ENCODE measurements at places on chromosomes 1 and 21. TPM values are rescaled to one million over a fixed set of nuclear protein-coding genes. Genes with fewer than 3 reads are reported as not detected.

CYP4A22 gene
- 8.2 TPM for polyA plus RNA-seq

DNA sequence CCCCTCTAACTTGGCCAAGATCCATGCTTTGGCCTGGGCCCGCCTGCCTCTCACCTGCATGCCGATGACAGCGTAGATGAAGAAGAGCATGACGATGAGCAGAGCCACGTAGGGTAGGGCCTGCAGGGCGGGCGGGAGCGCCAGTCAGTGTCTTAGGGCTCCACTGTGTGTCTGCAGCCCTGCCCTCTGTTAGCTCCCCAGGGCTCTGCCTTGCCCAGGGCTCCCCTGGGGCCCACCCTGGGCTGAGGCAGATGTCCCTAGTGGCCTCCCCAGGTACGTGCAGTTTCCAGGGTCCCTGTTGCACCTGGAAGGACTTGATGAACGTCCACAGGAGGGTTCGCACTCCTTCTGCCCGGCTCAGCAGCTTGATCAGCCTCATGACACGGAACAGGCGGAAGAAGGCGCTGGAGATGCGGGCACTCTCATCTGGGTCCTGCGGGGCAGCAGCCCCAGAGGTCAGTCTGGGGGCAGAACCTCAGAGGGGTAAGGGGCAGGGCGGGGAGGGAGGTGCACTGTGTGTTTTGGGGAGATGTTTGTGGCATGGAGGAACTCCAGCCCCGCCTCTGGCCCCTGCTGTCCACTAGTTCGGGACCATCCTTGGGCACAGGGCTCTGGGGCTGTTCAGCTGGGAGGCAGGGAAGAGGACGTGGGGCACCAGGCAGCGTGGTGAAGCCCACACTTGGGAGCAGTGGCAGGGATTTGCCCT lies 29.8 kb upstream of the KIF21B start:
- no peak for DNase-seq

DNA sequence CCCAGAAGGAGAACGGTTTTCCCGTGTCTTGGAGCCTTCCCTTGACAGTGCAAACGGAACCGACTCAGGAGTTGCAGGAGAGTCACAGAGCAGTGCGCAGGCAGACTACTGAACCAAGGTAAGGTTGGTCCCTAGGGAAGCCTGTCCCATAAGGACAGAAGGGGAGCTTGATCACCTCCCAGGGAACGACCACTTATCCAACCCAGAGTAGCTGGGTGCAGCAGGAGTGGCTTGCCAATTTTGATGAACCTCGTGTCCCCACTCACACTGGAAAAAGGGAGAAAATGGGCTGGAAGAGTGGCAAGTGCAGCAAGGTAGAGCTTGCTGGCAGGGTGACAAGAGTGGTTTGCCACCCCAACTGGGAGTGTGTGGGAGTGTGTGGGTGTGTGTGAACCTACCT lies 95.1 kb downstream of the LIPI start:
- no peak for DNase-seq

- no peak for DNase-seq
Observed at GRCh38 chr1:200634261-200635122, 13.9 kb upstream of the KIF14 start.

- no peak for DNase-seq
Observed at GRCh38 chr1:234490793-234491479, 12.0 kb upstream of the TARBP1 start.

DNA sequence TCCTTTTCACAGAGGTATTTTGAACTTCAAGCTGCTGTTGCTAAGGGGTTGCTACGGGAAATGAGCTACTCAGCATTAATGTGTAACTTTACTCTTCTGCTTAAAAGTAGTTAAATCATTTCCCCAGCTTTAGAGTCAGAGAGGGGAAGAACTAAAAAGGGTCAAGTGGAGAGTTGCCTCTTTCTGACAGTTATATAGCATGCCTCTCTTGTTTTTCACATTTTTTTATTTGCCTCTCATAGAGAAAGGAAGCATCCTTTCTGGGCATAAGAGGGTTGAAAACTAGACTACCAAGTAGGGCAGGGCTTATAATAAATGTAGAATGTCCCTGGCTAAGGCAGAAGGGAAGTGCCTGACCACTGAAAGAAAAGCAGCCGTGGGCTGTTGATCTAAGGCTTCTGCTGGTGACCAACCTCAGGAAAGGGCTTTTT lies 10.1 kb upstream of the ELAVL4 start:
- DNase-seq: no peak

GRCh38 chr1:87392248-87393192 lies 63.8 kb downstream of the LMO4 start:
- DNase-seq: peak; percentile 28

DNA sequence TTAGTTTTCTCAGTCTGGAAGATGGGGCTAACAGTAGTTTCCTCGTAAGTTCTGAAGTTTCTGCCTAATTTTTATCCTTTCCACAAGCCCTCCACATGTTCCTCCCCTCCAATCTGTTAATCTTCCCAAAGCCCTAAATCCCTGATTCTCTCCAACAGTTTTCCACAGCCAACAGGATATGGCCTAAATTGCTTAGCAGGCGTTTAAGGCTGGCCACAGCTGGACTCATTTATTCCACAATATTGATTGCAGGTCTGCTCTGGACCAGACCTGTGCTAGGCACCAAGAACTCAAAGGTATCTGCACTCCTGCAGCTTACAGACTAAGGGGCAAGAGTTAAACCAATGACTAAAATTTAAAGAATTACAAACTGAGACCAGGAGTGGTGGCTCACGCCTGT lies 3.9 kb downstream of the SLC6A9 start:
- no peak for DNase-seq

CFHR4 gene
- polyA plus RNA-seq: not detected

ANKRD65 gene
- polyA plus RNA-seq: 8.5 TPM

GRCh38 chr1:208243527-208243966 lies 637 bp downstream of the PLXNA2 start:
- no peak for DNase-seq

- DNase-seq: peak; percentile 78
Observed at GRCh38 chr1:8858888-8859706, 19.4 kb downstream of the ENO1 start.

Data from left kidney (tissue), 8 donors.